ENCODE measurements at places on chromosomes 5 and 9.

DNA sequence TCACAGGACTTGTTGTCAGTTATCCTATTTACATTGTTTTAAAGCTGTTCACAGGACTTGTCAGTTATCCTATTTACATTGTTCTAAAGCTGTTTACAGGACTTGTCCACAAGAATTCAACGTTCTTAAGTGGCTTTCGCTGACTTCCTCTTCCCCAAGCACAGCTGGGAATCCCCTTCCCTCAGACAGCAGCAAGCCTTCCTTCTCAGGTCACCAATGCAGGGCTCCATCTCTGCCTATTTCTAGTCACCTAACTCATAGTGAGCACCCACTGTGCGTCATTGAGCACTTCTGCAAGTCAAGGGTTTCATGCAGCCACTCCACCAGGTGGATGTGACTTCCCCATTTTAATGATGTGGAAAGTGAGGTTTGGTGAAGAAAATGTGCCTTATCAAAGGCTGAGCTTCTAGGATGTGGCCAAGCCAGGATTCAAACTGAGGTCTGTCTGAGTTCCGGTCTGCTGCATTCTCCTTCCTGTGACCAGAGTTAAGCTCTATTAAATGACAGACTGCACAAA is 109.8 kb upstream of the ZNF462 start:
- DNase-seq = peak; percentile 75

DNA sequence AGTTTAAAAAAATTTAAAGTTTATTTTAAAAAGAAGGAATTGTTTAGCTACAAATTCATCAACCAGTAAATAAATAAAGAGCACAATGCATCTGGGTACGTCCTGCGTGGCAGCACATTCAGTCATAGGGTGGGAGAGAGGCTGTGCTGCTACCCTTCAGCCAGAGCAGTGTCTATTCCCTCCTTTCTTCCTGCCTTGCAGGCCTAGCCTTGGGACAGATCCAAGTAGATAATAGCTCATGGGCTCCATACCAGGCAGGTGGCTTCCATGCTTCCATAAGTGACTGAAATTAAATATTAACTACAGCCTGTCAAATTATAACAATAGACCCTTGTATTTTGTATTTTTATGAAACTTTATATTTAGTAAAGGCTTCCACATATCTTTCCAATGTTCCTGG is 408.3 kb upstream of the RGMB start:
- no peak for DNase-seq

DNA sequence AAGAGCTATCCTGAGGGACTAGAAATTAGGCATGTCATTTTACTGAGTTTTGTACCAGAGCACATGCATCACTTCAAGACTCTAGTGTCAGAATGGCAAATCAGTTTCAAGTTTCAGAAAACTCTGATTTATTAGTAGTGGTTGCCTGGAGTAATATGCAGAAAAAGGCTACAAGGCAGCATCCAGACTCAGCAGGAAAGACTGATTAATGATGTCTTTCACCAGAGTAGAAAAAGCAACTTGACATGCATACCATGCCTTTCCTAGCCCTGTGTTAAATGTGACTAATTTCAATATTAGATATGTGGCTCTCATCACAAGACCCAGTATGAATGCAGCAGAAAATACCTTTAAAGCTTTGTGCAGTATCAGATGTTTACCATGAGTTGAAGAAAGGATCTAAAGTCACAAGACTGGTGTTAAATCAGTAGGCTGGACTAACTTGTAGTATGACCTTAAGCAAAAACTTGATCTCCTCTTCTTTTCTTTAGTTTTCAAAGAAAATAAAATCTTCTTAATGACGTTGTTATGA is 1251.2 kb upstream of the C9orf72 start:
- no peak for DNase-seq

DNA sequence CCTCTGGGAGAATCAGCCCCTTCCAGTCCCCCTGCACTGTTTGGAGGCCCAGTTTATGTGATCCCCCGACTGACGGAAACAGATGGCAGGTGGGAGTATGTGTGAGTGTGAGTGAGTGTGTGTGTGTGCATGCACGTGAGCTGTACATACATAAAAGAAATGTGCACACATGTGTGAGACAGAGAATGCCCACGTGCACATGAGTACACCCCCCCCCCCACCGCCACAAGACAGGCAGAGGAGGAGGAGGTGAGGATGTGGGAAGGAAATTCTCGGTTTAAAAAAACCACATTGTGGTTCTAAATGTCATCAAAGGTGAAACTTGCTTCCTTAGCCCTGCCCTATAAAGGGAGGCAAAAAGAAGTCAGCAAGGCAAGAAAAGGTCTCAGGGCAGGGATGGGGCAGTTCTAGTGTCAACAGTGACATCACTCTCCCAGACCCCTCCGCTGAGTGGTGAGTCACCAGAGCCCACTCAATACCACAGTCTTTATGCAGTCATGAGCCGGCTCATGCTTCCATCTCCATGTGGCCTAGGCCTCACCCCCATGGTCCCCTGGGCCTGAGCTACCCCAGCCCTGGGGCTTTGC is 79.2 kb upstream of the HSPA9 start:
- peak; percentile 53 for DNase-seq

GRCh38 chr5:175866377-175866907 is 4.9 kb upstream of the CPLX2 start:
- peak; percentile 43 for DNase-seq

- peak; percentile 85 for DNase-seq
Measured at GRCh38 chr5:1174122-1174936, 27.1 kb upstream of the SLC6A19 start.

- DNase-seq = no peak
Measured at GRCh38 chr5:573206-573605, 38.9 kb upstream of the CEP72 start.

GRCh38 chr9:111533099-111533790 is 8.3 kb downstream of the ZNF483 start:
- DNase-seq = no peak

DNA sequence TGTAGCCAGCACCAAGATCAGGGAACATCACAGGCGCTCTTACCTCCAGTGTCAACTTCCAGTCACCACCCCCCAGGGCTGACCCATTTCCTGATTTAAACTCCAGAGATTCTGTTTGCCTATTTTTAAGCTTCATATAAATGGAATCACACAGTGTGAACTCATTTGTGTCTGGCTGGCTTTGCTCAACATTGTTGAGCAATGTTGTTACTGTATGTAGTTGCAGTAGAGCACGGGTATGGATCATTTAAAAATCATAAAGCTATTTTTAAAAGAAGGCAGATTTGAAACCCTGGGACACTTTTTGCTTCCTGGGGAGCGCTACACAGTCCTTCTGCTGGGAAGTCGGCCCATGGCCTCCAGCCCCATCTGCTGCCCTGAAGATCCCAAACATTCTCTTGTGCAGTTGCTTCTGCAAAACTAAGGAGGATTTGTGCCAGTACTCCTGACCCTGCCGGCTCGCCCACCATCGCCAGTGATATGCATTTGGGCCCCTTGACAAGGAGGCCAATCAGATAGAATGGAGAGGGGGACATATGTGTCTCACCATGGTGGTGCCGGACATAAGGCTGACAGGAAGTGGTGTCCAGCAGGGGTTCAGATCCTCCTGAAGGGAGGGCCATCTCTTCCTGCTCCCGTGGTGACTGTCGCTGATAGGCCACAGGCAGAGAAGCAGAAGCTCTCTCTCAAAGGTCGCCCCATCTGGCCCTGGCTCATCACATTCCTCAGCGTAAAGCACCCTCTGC is 13.3 kb downstream of the DCANP1 start:
- DNase-seq = peak; percentile 74

GRCh38 chr5:122707796-122708195 is 67.1 kb upstream of the SNX2 start:
- DNase-seq = peak; percentile 68

DNA sequence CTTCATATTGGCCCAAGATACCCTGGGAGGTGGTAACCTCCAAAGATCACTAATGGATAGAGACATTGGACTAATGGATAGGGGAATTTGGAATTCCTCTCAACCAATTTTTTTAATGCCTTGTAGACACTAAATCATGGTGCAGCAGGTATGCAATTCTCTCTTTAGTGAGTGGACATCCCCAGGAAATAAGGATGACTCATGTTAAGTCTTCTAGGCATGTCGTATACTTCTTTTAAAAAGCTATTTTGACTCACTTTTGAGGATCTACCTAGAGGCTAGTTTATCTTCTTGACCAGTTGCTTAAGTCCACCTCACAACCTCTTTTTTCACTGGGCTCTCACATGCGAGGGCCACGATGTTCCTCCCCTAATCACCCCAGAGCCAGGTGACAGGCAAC is 211.6 kb upstream of the CDH12 start:
- DNase-seq = no peak

GRCh38 chr5:74396913-74397622 is 243.5 kb downstream of the ENC1 start:
- no peak for DNase-seq

DNA sequence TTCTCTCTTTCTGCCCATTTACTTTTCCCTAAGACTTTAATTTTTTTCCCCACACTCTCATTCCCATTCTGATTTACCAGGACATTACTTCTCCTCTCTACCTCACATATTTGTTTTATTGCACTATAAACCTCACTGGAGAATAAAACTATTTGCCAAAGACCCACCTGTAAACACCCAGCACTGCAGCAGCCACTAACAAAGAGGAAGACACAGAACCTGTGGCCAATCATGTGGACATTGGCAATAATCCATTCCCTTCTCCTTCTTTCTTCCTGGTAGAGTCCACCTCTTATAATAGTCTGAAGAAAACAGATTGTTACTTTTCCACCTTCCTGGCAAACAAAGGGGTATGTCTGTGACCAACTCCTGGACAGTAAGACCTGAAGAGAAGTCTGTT is 8.3 kb upstream of the THBS4 start:
- DNase-seq = no peak

- DNase-seq = no peak
Measured at GRCh38 chr9:82524407-82524806, 535.8 kb downstream of the SPATA31D1 start.

DNA sequence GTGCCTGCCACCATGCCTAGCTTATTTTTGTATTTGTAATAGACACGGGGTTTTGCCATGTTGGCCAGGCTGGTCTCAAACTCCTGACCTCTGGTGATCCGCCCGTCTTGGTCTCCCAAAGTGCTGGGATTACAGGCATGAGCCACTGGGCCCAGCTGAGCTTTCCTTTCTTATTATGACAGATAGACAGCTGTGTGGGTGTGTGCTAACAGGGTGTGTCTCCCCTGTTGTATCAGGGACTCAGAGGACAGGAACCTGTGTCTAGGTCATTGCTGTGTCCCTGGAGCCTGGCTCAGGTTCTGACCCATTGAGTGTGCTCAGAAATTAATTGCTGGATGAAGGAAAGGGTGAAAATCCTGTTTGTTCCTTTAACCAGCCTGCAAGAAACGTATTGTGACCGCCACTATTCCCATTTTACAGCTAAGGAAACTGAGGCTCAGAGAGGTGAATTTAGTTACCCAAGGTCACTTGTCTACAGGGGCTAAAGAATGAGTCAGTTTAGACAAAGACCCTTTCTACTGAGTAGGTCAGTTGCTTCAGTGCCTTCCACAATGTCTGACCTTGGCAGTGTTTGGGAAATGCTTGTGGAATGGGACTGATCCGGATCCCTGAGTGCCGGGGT is 16.8 kb downstream of the NCS1 start:
- DNase-seq = no peak

GRCh38 chr5:159762921-159763320 is 153.4 kb upstream of the ADRA1B start:
- no peak for DNase-seq

DNA sequence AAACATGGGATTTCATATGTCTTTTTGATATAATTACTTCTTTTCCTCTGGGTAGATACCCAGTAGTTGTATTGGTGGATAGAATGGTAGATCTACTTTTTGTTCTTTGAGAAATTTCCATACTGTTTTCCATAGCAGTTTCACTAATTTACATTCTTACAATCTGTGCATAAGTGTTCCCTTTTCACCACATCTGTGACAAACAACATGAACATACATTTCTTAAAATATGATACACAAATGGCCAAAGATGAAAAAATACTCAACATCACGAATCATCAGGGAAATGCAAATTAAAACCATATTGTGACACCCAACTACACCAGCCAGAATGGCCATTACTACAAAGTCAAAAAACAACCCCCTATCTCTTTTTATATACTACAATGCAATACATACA is 1778.5 kb upstream of the ACO1 start:
- no peak for DNase-seq

DNA sequence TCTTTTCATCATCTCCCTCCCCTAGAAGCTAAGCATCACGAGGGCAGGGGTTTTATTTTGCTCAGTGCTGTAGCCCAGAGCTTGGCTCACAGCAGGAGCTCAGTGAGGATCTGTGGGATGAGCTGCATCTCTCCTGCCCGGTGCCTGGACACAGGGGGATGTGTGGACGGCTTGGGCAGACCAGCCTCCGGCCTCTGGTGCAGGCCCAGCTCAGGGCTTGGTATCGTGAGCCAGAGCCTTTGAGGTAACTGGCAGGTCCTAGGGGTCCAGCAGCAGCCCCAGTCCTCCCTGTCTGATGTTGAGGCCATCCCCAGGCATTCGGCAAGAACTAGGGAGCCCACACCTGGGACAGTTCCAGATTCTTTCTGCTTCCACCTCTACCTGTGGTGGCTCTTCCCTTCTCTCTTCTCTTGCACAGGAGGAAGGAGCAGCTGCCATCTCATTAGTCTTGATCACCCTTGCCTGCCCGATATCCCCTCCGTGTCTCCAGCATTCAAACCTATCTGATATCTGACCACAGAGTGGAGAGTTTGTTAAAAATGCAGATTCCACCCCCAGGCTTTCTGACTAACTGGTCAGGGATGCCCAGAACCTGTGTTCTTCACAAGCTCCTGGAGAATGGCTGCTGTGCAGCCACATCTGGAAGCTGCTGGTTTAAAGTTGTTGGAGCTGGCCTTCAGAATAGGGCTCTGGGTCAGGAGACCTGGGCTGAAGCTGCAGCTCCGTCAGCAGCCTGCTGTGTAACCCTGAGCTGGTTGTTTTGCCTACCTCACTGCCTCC is 7.9 kb upstream of the SLC6A7 start:
- no peak for DNase-seq

DNA sequence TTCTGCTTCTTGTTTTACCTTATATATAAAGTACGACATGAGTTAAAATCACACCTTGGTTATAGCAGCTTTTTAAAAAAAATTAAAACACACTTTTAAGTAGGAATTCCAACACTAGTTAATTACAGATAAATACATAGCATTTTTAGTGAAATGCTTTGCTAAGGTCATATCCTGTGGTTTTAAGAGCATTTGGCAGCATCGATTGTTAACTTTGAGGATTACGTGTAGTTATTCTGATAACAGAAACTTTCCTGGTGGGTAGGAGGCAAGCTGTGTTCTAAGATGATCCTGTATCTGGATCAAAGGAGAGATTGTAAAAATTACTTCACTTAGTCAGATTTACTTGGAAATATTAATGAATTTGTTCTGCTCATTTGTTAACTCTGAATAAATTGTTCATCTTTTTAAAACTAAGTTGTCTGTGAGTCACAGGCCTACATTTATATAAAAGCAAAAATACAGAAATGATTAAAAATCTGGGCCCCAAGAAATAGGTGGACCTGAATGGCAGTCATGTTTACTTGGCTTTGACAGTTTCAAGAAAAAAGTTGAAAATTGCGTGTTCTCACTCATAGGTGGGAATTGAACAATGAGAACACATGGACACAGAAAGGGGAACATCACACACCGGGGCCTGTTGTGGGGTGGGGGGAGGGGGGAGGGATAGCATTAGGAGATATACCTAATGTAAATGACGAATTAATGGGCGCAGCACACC is 58.3 kb downstream of the TRIO start:
- DNase-seq = no peak

Measured in suppressor macrophage treated with lipopolysaccharide for 1 hour (primary cell).